ENCODE measurements at places on chromosomes 4 and X.

- no peak for DNase-seq
Observed at GRCh38 chrX:134171661-134172587, 65.1 kb upstream of the CCDC160 start.

- no peak for DNase-seq
Observed at GRCh38 chr4:1640190-1640589, 43.9 kb downstream of the FAM53A start.

DNA sequence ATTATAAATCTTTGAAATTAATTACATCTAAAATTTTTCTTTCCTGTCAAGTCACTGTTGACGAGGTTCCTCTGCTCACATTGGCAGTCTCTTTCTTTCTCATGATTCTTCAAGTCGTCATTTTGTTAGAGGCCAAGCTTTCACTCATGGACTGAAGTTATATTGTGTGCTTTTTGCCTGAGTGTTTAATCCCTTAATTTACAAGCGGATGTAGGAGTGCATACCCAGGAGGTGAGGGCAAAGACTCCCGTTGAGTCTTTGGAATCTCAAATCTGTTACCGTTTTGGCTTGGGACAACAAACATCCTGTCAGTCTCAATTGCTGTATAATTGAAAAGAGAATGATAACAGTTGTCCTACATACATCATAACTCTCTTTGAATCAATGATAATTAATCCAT, 345.0 kb downstream of the TRIML1 start:
- DNase-seq, result no peak

DNA sequence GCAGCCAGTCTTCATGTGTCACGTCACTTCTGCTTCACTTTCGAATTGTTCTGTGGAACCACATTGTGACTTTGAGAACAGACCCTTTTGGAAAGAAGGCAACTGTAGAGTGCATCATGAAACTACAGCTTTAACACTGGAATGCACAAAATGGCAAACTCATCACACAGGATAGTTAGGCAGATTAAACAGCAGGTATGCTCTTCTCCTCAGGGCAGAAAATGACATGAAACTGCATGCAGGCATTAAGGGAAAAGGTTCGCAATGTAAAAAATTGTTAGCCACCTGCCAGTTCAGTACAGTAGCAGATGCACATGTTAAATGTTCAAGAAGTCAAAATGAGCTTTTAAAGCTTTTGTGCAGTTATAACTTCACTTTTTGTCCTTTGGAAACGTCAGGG, 864.6 kb upstream of the IGFBP7 start:
- DNase-seq, result no peak

DNA sequence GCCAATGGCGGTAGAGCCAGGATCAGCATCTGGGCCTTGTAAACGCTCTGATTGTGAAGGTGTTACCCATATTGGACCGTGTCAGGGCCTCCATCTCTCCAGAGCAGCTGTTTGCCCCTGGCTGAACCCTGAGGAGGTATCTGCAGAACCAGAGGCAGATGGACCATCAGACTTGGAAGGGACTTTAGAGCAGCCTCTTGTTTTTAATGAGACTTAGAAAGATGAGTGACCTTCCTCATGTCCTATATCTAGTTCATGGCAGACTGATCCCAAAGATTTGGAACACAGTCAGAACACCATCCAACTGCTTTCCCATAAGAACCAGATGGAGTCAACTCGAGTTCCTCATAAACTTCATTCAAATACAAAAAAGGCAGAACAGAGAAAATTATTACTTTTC, 135.1 kb upstream of the MSX1 start:
- no peak for DNase-seq

GRCh38 chrX:97984641-97985040, 1100.9 kb downstream of the RPA4 start:
- DNase-seq, result no peak

DNA sequence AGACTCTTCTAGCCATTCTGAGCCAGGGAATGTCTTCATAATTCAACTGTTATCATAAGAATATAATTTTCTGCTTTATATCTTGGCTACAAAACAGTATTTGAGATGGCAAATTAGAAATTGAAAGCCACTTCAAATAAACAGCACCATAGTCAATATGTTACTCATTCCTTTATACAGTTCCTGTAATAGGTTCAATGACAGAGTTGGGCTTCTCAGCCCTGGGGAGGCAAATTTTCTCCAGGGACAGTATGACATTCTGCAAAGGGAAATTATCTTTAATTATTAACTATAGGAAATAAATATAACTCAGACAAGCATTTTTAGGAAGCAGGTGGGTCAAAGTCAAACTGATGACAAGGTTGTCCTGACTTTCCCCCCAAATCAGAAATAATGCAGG, 71.9 kb upstream of the RPS6KA6 start:
- no peak for DNase-seq

- peak; percentile 16 for DNase-seq
Observed at GRCh38 chrX:4547213-4547836, 833.9 kb upstream of the PRKX start.

DNA sequence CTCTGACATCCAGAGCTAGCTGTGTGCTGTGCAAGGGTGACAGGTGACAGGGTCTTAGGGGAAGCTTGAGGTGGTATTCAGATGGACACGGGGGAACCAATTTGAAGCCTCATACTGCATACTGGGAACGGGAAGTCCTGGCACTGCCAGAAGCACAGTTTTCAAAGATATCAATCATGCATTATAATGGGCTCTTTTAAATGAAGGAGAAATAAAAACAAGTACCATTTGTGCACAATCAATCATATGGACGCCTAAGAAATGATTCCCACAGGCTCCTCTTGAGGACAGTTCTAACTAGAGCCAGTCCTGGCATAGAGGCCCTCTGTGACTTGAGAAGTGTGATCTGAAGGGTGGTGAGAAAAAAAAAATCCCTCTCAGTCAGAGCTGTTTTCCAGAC, 50.9 kb downstream of the TSC22D3 start:
- no peak for DNase-seq

DNA sequence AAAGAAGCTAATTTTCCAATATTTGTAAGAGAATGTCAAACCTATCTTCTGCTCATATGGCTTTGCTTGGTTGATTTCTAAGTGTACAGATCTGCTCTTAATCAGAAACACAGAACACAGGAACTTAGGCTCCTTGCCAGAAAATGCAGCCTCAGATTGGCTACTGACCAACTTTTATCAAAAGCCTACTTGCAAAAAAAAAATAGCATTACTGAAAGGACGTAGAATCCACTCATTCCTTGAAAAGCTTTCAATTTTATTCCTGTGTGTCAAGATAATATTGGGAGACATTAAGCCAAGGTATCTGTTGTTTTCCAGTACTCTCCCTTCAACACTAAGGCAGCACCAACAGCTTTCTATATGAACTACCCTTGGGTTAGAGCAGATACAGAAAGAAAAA, 127.6 kb upstream of the INTU start:
- DNase-seq, result peak; percentile 88

DNA sequence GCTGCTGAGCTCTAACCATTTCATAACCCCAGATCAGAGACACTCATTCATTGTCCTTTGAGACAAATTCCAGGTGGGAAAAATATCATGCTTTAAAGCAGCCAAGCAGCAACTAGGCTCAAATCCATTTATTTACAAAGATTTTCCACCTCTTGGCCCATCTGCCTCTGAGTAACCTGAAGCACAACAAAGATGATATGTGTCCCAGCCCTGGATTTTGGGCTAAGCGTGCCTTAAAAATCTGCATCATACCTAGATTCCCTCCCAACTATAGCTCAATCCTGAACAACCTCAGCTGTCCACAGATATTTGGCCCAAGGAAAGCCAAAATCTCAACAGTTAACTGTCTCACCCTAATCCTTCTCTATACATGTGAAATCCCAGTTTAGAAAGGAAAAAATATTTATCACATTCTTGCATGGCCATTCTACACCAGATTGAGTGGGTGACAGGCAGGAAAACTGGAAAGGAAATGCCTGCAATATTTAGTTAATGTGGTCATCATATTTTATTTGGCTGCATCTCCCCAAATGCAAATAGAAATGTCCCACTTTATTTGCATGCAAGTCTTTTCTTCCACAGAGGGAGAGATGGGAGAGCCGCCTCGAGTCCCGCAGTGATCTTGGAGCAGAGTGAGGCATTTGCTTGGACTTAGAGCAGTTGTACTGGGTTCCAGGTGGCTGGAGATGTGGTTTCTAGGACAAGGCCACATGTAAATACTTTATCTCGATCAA, 146.4 kb upstream of the EOLA2 start:
- DNase-seq, result peak; percentile 54

- no peak for DNase-seq
Observed at GRCh38 chr4:168865854-168866253, 144.2 kb downstream of the CBR4 start.

DNA sequence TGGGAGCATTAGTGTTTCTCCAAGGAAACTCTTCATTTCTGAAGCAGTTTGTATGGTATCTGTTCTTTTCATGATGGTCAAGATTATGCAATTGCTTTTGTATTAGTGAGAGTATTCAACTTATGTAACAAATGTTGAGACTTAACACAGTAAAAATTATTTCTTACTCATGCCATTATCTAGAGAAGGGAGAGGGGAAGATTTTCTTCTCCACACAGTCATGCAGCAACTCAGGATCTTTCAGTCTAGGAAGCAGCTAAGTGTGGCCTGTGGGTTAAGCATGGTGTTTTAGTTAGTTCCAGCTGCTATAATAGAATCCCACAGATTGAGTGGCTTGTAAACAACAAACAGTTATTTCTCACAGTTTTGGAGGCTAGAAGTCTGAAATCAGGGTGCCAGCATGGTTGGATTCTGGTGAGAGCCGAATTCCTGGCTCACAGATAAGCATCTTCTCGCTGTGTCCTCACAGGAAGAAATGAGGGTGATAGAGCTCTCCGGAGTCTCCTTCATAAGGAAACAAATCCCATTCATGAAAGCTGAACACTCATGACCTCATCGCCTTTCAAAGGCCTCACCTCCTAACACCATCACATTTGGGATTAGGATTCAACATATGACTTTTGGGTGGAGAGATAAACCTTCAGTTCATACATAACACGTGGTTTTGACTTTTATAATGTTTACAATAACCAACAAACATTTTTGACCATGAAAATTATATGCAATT, 101.2 kb downstream of the FRMPD4 start:
- no peak for DNase-seq

- no peak for DNase-seq
Observed at GRCh38 chr4:56302760-56303159, 84.5 kb downstream of the AASDH start.

Measured in astrocyte of the cerebellum (primary cell).